ENCODE measurements at places on chromosomes 6 and 20.

DNA sequence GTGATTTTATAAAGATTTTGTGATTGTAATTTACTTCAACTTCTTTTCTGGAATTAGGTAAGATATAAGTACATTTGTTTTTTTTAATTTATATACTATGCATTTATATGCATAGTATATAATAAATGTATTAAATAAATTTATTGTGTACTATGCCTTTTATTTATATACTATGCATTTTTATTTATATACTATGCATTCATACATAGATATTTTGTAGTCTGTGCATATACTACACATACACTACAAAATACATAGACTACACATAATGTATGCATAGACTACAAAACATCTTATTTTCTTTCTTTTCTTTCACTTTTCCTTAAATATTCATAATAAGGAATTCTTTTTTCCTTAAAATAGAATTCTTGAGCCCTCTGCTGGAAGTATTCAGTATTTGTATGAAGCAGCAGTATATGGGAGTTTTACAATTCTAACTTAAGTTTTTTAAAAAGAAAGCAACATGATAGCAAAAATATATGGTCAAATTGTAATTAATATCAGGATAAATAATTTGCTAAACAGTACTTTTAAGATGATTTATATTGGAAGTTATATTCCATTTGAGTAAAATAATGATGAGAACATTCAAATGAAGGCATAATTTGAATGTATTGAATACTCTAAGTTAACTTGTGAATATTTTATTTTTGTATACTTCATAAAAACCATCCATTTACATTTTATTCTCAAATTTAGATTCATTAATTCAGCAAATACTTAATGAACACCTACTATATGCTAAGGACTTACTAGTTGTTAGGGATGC is 129.3 kb downstream of the KLHL32 start:
- peak; percentile 19 for DNase-seq

DNA sequence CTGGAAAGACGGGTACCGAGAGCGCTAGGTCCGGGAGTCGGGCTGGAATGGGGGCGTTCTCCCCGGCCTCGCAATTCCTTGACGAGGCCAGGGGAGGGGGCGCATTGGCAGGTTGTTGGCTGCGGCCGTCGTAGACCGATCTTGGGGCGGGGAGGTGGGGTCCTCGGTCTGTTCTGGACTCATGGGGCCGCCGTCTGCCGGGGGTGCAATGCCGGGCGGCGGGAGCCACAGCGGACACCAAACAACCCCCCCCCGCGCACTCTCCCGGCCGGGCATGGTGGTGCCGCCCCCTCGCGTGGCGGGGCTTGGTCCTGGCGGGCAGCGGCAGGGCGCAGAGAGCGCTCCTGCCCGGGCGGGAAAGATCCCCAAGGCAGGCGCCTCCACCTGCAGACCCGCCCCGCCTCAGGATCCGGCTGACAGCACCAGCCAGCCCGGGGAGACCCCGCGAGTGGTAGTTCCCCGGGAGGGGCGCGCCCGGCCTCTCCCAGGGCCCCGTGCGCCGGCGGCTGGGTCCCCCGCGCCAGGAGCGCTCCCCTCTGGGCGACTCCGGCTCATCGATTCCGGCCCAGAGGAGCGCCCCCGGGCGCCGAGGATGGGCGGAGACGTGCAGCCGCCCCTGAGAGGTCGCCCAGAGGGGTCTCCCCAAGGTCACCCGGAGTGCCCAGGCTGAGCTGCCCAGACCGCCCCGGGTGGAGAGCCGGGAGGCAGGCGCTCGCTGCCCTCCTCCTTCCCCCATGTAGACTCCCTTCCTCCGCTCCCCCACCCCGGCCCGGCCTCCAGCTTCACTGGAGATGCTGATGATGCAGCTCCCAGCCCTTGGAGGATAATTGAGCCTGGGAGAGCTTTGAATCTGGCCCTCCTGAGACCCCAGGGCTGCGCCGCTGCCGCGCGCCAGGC is 709 bp downstream of the PPP1R16B start:
- no peak for DNase-seq

DNA sequence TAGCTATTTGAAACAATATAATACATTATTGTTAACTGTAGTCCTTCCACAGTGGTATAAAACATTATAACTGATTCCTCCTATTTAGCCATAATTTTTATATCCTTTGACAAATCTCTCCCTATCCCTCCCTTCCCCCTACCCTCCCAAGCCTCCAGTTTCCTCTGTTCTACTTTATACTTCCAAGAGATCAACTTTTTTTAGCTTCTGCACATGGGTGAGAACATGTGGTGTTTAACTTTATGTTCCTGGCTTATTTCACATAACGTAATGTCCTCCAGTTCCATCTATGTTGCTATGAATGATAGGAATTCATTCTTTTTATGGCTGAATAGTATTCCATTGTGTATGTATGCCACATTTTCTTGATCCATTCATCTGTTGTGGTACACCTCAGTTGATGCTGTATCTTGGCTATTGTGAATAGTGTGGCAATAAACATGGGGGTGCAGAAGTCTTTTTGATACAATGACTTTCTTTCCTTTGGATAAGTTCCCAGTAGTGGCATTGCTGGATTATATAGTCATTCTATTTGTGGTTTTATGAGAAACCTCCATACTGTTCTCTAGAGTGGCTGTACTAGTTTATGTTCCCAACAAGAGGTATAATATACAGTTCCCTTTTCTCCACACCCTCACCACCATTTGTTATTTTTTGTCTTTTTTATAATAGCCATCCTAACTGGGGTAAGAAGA is 205.0 kb downstream of the KCNQ5 start:
- DNase-seq = peak; percentile 91

GRCh38 chr6:51827580-51827979 is 259.8 kb downstream of the PKHD1 start:
- no peak for DNase-seq

DNA sequence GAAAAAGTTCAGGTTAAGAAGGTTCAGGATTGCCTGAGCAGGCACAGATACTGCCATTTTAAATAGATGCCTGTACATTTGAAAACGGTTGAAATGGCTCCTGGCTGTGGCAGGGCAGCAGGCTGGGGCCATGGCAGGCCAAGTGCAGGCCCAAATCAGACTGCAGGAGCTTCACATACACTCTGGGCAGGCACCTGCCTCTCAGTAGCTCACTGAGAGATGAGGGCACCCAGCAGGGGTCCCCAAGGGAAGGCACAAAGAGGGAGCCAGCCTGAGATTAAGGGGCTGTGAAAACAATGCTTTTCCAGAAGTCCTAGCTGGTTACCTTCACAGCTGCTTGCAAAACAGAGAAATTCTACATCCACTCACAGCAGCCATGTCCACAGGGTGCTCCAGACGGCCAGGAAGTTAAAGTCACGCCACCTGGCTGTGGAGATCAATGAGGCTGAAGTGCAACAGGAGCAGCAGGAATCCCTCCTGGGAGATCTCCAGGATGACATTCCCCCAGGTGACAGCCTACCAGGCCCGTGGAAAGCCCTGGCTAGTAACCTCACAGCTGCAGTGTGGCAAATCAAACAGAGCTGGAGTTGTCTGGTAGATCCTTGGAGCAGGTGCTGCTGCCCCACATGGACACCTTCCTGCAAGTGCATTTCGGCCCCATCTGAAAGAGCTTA is 6.2 kb upstream of the RAET1E start:
- DNase-seq = no peak

DNA sequence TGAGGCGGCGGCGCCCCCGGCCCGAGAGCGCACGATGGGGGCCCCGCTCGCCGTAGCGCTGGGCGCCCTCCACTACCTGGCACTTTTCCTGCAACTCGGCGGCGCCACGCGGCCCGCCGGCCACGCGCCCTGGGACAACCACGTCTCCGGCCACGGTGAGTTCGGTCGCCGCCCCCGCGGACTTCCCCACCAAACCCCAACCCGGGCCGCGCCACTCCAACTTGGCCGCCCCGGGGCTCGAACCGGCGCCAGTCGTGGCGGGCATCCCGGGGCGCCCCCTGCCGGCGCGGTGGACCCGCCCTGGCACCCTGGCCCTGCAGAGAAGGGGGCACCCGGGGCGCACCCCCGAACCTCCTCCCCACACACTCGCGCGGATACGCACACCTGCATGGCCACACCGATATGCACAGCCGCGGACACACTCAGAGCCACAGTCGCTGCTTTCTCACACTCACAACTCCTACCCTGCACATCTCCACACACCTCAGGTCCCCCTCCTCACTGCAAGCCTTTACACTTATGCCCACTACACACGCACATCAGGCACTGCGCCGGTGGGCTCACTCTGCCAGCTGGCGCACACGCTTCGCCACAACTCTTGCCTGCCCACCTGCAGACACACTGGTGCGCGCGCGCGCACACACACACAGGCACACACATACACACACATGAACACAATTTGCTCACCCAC is 535 bp downstream of the VSTM2L start:
- no peak for DNase-seq

DNA sequence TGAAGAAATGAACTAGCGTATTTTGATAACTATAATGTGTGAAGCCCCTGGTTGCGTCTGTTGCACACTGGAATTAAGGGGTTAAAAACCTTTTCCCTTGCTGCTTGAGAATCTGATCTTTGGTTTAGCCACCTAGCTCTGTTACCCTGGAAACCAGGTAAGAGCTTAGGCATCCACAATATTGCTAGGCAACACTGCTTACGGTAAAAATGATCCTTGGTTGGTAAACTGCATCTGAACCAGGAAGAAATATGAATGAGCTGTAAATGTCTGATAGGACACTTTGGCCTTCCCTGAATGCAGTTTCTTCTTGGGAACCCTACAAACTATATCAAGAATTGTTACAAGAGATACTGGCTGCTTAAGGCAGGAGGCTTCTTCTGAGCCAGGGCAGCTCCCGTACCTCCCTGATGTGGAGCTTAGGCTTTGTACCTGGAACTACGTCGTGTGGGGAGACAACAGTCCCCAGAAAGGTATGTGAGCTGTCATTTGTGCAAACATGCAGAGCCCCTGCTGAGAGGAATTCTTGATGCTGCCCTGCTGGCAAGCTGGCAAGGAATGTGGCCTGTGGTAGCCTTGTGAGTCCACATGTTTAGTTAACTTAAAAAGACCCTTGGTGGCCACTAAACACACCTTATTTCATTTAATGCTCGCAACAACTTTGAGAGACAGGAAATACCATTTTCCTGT is 18.4 kb downstream of the UBE3D start:
- DNase-seq = peak; percentile 15

- DNase-seq = no peak
These were observed 2.8 kb upstream of the LBP start for GRCh38 chr20:38343311-38344106.

DNA sequence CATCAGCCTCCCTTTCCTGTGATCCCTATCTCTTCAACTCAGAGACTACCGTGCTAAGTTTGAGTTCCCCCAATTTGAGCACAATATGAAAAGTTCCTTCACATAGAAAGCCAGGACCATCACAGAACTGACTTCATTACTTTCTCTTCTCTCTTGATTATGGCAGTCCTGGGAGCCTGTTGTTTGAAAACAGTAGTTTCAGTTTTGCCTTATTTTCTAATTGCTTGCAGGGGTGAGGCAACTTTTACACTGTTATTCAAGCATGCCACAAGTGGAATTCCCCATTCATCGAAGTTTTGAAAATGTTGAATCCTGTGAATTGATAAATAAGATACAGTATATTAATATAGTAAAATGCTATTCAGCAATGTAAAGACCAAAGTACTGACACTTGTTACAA is 569.7 kb upstream of the MARCKS start:
- no peak for DNase-seq

DNA sequence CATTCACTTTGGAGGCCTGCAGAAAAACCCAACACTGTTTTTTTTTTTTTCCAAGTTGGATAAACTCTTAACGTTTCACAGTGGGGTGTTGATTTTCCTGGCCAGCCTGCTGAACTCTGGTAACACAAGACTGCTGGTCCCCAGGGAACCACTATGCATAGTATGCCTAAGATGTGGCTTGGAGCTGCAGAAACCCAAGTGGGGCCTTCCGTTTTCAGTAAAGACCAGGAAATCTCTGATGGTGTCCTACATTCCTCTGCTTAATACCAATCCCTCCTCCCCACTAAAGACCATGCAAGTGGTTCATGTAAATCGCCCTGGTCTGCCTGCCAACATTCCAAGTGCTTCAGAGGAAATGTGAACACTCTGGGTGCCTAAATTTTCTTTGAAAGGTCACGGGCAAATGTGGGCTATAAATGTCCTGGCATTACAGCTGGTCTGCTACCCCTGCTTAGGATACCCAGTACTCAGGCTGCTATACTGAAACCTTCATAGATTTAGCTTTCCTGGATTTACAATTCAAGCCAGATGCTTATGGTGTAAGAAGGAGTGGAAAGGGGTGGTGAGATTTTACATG is 615.4 kb downstream of the MAFB start:
- peak; percentile 95 for DNase-seq

GRCh38 chr6:70592391-70593117 is 25.8 kb downstream of the SDHAF4 start:
- peak; percentile 7 for DNase-seq

DNA sequence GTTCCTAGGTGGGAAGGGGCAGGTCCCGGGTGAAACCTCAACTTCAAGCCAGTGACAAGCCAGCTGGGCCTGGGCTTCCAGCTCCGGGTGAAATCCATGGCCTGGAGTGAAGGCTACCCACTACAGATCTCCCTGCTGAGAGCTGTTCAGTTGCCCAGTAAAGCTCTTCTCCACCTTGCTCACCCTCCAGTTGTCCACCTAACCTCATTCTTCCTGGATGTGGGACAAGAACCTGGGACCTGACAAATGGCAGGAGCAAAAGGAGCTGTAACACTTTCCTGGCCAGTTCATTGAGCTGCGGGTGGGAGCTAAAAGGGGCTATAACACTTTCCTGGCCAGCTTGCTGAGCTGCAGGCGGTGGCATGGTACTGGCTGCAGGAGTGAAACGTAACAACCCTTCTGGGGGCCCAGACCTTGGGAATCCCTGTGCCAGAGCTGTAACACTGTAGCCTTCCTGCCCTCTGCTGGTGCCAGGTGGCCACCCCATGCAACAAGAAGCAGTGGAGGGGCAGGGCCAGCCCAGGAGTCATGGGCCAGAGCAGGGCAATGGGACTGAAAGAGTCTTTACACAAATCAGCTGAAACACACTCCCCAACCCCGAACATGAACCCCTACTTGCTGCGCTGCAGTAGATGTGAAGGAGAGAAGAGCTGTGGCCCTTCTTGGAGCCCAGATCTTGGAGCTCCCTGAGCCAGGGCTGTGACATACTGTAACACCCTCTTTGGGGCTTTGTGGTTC is 3.6 kb upstream of the HINT3 start:
- peak; percentile 49 for DNase-seq

DNA sequence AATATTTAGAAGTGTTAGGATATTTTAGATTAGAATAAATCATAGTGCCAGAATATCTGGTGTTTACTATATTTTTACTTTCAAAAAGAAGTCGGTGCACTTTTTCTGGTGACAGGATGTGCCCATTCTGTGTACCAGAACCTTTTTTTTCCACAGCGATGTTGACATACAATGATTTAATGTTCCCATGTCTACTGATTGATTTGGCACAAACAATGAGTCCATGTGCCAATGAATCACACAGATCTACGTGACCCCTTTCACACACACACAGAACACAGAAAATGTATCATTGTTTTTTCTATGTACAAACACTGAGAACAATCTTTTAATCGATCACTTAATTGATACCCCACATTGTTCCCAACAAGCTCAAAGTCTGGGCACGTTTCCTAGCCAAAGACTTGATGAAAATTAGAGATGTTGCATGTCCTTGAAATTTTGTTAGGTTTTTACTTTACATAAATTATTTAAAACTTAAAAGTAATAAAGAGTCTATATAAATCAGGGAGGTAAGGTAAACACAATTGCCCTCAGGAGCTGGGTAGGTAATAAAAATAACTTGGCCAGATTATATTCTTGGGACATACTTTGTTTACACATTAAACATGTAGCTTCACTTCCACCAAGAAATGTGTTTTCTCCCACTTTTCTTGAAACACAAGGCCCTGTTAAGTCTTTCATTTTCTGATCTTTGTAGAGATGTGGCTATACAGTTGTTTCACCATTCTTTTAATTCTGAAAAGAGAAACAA is 36.4 kb upstream of the SOX4 start:
- DNase-seq = no peak

GRCh38 chr6:139850512-139850911 is 476.1 kb upstream of the CITED2 start:
- DNase-seq = no peak
